Tibial artery (tissue), 4 donors: ENCODE measurements at places on chromosomes 16 and 17.

DNA sequence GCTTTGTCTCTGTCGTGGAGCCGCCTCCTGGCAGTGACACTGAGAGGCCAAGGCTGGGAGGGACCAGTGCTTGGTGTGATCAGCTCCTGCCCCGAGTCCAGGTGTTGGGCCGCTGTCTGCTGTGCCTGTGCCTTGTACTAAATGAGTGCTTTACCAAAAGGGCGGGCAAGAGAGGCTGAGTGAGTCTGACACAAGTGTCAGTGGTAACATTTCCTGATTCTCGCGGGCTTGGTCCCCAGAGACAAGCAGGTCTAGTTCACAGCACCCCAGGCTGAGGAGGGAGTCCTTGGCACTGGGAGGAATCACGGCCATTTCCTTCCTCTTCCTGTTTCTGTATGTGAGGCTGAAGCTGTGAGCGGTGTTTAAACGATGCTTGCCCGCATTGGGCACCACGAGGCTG, 30.2 kb downstream of the PLD6 start:
- peak; percentile 62 for DNase-seq

DNA sequence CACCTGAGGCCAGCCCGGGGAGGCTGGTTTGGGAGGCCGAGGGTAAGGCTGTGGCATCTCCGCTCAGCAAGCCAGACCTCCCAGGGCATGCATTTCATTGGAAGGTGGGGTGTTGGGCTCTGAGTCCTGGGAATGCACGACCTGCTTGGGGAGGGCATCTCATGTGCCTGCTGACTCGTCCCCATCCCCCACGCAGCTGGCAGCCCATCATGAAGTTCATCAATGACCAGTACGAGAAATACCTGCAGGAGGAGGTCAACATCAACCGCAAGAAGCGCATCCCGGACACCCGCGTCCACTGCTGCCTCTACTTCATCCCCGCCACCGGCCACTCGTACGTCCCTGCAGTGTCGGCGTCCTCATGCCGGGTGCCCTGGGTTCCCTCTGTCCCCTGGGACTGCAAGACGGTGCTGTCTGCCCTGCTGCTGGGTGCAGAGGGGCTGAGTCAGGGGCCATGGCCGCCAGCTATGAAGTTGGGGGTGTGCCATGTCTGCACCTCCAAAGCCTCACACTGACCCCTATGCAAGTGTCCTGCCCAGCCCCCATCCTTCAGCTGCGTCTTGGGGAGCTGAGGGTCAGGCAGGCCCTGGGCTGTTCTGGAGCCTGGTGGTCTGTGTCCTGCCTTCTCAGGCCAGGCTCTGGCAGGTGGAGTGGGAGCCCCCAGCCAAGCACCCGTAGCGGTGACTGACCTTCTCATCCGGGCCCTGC, 347.9 kb downstream of the SEC14L1 start:
- DNase-seq, result no peak

DNA sequence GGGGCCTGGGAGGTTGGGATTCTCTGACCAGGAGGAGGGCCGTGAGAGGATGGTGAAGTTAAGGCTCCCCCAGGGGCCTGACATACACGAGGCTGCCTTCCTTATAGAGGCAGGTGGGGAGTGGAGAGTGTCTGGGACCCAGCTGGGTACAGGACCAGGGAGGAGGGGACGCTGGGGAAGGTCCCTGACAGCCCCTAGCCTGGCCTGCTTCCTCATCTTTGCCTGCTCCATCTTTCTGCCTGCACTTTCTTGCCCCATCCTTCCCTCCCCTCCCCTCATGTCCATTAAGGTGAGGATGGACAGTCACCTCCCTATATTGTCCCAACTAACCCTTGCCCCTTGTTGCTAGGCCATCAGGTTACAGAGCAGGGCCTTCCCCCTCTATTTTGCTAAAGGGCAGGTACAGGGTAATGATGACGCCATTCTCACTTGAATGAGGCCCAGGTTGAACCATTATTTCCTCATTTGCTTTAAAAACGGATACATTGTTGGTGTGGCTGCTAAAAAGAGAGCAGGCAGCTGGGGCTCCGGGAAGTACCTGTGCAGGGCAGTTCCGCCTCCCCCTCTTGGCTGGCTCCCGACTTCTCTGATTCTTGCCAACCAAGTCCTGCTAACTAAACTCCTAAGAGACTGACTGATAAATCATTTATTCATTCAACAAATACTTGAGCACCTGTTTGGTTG, 1.3 kb downstream of the C17orf99 start:
- no peak for DNase-seq

DNA sequence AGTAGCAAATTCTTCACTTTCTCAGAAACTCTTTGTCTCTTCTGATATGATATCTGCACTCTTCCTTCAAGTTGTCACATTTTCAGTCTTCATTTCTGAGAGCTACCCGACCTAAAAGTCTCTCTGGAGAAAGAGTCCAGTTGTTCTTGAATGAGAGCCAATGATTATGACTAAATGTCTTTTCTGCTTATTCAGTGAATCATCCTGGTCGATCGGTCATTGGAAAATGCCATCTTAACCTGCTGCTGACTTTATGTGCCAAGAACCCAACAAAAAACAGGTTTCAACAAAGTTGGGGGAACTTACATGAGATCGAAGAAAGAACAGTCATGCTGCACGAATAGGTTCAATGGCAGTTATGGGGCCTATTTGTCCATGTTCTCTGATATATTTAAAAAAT, 15.9 kb downstream of the SOX9 start:
- DNase-seq, result no peak

DNA sequence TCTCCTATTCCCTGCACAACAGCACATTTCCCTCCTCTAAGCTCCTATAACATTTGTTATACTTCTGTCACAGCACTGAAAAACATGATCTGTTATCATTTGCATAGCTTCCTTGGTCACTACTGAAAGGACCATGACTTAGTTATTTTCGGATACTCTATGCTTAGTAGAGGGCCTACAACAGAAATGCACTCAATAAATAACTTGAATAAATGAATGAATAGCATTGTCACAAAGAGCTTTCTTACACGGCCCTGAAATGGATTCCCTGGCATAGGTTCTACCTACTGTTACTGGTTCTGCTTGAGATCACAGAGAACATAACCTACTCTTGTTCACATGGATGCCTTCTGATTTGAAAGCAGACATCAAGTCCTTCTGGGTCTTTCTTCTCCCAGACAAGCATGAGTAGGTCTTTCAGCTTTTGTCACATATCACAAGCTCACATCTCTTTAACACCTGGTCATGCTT, 41.6 kb downstream of the MYO1D start:
- DNase-seq, result no peak
